NCI-H2081 treated with DMSO at 0.1 percent for 48 hours (cell line): ENCODE measurements at places on chromosomes 6 and 20.

- no peak for DNase-seq
Measured at GRCh38 chr6:164023535-164023934, 609.0 kb downstream of the QKI start.

GRCh38 chr6:110395221-110395620 is 20.2 kb downstream of the DDO start:
- no peak for DNase-seq

- DNase-seq, result peak; percentile 30
Measured at GRCh38 chr6:141552463-141552862, 580.3 kb upstream of the GJE1 start.

DNA sequence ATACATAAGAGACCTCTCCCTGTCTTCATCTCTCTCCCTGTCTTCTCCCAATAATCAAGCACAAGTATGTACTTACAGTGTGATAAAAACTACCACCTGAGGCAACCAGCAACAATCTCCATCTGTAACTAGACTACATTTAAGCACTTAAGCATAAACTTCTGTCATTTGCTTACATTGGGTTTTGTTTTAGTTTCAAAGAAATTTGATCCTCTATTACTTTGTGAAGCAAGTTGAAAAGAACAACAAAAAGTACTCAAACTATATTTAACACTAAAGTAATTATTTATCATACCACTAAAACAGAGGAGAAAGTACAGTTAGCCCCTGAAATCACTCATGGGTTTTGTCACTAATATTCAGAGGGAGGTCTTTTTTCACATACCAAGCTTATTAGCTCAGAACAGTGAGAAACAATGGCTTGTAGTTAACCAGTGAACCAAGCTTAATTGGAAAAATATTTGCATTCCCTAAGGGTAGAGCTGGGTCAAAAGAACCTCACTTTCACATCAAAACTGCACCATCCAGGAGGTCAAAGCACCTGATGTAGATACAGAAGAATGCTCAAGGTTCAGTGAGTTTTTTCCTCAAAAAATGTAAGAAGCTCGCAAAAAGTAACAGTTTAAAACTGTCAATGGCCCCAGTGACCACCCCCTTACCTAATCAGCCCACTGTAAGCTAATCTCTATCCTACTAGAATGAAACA is 34.1 kb downstream of the DCDC2 start:
- DNase-seq, result no peak

DNA sequence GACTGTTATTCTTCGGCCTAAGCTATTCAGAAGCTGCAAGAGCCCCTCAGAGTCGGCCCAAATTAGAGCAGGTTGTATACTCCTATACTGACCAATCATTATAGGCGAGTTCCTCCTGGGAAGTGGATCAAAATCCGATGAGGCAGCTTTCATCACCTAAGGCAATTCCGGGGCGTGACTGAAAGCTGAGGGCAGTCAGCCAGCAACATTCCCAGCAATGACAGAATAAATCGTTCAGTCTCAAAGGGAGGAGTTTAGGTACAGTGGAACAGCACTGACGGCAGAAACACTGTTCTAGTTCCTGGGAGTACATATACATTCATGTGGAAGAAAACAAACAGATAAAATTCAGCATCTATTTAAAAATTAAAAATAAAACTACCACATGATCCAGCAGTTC is 10.8 kb downstream of the HLA-DQB2 start:
- DNase-seq, result no peak

DNA sequence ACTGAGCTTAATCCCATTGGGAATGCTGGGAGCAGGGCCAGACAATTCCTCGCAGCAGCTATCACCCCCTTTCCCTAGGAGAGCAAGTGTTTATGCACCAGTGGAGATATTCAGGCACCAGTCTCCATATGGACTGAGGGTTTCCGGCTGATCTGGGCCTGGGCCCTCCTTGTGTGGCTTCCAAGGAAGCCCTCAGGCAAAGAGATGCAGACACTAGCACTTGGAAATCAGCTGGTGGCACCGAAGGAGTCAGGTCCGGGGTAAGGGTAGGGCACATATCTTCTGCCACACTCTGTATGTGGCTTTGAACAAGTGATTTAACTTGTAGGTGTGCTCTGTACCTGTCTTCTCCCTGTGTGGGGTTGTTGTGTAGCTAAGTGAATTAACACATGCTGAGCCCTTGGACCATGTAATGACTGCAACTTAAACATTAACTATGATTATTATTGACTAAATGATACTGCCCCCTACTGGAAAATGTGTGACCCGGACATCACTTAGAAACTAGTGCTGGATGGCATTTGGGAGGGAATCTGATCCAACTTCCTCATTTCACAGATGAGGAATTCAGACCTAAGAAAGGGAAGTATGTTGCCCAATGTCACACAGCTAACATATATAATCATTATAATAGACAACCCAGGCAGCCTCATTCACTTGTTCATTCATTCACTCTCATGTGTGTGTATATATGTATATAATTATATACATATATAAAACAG is 19.3 kb upstream of the WFDC2 start:
- DNase-seq, result peak; percentile 31

GRCh38 chr20:19888269-19888671 is 128.9 kb upstream of the NAA20 start:
- DNase-seq, result no peak

GRCh38 chr6:122109075-122109474 is 290.4 kb upstream of the HSF2 start:
- DNase-seq, result no peak

- no peak for DNase-seq
Measured at GRCh38 chr20:4512891-4513550, 208.7 kb upstream of the PRND start.

DNA sequence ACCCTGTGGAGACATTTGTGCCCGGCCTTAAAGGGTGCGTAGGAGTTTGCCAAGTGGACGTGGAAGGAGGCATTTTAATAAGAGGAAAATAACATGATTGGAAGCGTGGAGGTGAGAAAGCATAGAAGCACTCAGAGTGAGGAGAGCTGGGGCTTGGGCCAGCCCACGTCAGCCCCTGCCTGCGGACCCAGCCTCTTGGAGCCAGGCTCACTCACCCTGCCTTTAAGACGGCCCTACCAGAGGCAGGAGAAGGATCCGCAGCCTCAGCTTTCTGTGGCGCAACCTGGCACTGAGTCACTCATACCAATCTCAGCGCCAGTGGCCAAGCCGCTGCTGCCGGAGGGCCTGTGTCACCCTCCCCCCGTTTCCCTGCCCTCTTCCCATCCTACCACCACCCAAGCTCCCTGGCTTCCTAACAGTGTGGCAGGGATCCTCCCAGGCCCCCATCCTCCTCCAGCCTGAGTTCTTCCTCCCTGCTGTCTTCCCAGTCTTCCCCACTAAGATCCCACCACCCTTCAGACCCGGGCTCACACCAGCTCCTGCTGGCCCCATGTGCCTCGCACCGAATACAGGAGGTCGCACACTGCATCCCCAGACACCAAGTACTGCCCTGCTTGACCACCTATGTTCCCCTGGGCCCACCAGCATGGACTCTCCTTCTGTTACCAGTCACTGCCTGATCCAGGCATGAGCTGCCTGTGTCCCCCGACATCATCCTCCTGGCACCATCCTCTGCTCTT is 285.2 kb downstream of the UST start:
- DNase-seq, result no peak

DNA sequence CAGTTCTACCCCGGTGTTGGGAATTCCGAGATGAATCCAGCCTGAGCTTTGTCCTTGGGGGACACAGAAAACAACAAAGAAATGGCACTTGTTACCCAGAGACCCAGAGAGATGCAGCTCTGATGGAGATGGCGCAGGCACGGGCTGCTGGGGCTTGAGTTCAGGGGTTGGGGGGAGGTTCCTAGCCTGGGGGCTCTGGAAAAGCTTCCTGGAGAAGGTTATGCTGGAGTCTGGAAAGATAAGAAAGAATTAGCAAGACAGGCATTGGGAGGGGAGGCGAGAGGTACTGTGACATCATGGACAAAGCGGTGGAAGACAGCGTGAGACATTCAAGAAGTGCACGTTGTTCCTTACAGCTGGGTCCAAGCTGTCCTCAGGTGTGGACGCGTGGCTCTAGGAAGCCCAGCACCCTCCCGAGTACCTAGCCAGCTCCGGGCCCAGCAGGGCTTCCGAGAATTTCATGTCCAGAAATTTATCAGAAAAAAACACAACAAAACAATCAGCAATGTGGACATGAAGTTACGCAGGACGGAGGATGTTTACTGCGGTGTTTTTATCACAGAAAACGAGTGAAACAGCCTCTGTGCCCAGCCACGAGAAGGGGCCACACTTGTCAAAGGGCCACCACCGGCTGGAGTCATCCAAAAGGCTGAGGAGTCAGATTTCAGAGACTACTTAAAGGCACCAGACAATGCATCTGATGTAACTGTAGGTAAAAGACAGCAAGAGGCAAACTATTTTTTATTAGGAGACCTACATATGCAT is 39.5 kb downstream of the C20orf203 start:
- DNase-seq, result no peak

- DNase-seq, result no peak
Measured at GRCh38 chr20:54043076-54043967, 27.1 kb downstream of the BCAS1 start.

DNA sequence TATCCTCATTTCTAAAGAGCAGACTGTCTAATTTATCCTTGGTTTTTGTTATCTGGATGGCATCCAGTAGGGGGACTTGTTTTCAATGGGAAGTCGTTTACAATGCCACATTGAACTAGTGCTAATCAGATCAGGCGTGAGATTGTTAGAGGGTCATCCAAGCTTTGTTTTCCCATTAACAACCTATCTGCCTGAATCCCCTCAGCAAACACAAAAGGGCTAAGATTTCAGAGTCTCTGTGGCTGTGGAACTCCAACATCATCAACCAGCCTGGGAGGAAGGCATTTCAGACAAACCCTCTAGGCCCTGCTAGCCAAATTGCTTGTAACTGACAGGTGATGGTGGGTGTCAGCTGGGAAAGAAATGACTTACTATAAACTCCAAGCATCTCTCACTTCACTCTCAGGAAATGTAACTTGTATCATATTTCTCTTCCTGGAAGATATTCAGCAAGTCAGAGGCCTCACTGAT is 47.7 kb downstream of the COL19A1 start:
- DNase-seq, result no peak

- DNase-seq, result no peak
Measured at GRCh38 chr20:53708129-53708968, 114.7 kb upstream of the ZNF217 start.

GRCh38 chr6:106918115-106918514 is 56.4 kb downstream of the CD24 start:
- no peak for DNase-seq

DNA sequence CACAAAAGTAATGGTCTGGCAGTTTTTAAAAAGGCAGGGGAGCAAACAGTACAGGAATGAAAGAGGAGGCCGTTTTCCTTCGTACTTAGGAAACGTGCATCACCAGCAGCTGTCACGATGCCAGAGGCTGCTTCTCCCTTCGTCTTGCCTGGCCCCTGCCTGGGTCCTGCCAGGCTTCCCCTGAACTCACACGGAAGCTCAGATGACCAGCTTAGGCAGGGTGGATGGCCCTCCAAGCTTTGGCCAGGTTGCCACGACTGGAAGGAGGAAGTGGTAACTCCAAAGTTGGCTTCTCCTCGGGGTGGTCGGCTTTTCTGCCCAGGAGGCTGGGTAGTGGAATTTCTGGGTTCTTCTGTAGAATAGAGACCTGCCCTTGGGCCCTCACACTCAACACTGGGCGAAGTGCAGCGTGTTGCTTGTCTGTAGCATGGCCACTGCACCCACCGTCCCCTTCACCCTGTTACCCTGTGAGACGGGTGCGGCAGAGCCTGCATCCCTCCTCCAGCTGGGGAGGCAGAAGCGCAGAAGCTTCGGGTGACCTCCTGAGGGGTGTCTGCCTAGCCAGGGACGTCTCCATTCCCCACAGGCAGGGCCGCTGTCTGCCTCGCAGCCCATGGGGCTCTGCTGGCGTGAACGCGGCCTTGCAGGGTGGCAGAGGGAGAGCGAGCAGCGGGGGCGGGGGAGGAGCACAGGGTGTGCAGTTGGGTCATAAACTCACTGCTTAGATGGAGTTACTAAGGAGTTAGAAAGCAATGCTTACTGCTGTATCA is 18.4 kb upstream of the RBM38 start:
- no peak for DNase-seq

GRCh38 chr6:490251-491037 is 98.9 kb downstream of the IRF4 start:
- no peak for DNase-seq

DNA sequence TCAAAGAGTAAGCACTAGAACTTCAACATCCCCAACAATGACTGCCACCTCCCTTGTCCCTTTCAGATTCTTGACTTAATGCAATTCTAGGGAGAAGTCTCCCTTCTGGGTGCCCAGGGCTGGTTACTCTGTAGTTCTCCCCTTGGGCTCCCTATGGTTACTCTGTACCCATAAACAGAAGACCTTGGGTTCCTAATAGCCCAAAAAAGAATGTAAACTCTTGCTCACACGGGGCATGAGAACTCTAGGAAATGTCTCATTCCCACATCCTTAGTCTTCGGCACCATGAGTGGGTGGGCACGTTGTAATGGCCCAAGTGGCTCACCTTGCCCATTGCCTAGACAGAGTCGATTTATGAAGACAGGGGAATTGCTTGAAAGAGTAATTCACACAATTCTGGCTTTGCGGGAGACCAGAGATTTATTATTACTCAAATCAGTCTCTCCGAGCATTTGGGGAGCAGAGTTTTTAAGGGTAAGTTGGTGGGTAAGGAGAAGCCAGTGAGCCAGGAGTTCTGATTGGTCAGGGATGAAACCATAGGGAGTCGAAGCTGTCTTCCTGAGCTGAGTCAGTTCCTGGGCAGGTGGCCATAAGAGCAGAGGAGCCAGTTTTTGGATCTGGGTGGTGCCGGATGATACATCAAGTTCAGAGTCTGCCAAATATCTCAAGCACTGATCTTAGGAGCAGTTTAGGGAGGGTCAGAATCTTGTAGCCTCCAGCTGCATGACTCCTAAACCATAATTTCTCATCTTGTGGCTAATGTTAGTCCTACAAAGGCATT is 61.2 kb upstream of the SIRPG start:
- DNase-seq, result no peak

GRCh38 chr20:24752612-24753011 is 196.5 kb upstream of the CST7 start:
- DNase-seq, result no peak

DNA sequence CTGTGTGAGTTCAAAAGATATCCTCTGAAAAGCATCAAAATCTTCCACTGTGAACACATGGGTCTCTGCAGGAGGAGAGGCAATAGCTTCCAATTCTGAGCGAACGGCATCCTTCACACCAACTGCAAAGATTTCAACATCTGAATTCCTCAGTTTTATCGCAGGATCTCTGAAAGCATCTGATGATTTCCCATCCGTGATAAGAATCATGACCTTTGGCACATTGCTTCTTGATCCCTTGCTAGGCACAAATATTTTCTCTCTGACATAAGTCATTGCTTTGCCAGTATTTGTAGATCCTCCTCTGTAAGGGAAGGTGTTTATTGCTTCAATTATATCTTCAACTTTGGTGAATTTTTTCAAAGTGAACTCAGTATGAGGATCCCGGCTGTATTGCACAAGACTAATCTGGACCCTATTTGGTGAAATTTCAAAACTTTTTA is 22.7 kb downstream of the COL12A1 start:
- no peak for DNase-seq
